ENCODE measurements at places on chromosomes 1 and 21. TPM values are rescaled to one million over a fixed set of nuclear protein-coding genes. Genes with fewer than 3 reads are reported as not detected.

Gene TFF3
- 0.22 TPM for total RNA-seq

GRCh38 chr1:1954831-1955441 is 35.9 kb upstream of the TMEM52 start:
- no peak overlapping the region for H3K4me3 ChIP-seq
- no peak for DNase-seq
- no peaks in the 10 kb centered on the region for H3K36me3 ChIP-seq
- no peak overlapping the region for H3K27ac ChIP-seq
- H3K4me1 ChIP-seq = peaks cover 8% of the 10 kb centered on the region
- no peaks in the 10 kb centered on the region for H3K27me3 ChIP-seq

Gene WARS2
- 10.5 TPM for total RNA-seq

Gene S100A7
- total RNA-seq = not detected

GRCh38 chr1:166914111-166914510 is 38.0 kb upstream of the TADA1 start:
- H3K36me3 ChIP-seq = no peaks in the 10 kb centered on the region
- H3K27me3 ChIP-seq = no peaks in the 10 kb centered on the region
- H3K4me1 ChIP-seq = no peaks in the 10 kb centered on the region

Gene ERVH48-1
- not detected for total RNA-seq

GRCh38 chr1:54172614-54173599 is 20.1 kb upstream of the CDCP2 start:
- no peak overlapping the region for H3K4me3 ChIP-seq
- H3K27ac ChIP-seq = no peak overlapping the region
- no peak for DNase-seq
- H3K27me3 ChIP-seq = no peaks in the 10 kb centered on the region
- no peaks in the 10 kb centered on the region for H3K36me3 ChIP-seq
- no peaks in the 10 kb centered on the region for H3K4me1 ChIP-seq

DNA sequence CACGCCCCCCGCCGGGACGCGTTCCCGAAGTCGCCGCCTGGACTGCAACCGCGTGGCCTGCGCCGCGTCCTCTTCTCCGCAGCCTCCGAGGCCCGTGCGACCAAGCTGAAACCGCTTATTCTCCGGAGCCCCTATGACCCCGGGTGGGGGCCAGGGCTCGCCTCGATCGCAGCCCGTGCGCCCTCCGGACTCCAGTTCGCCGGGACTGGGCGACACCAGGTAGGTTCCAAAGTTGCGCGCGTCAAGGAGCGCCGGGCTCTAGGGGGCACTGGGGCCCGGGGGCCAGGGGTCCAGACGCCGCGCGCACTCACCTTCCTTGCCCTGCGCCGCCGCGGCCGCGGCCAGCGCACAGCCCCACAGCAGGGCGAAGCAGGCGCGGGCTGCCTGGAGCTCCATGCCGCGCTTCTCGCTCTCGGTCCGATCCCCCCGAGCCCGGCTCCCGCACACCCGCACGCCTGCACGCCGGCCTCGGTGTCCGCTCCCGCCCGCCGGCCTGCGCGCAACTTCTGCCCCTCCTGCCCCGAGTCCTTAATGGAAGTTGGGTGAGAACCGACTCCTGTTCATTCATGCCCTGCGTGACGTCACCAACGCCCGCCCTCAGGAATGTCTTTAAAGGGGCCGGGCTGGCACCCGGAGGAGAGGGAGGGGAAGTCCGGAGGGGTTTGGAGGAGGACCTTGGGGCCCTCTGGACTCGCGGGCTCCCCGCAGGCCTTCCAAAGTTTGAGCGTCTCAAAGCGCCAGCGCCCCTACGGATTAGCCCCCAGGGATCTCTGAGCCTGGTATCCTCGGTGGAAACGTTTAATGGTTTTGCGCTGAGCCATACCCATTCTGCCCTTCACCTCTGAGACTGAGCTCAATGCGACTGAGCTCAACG is at the start of gene EPHA2:
Gene EPHA2 (minus strand): TSS at position 533 of the 874 bp plus-strand sequence. CDS start 137 bp downstream, at position 396.
- peaks cover 83% of the 10 kb centered on the region for H3K4me1 ChIP-seq
- peak within 1 kb of the TSS; percentile 75 for H3K4me3 ChIP-seq
- H3K27ac ChIP-seq = peak within 1 kb of the TSS; percentile 96
- no peaks in the 10 kb centered on the region for H3K27me3 ChIP-seq

- peaks cover 3% of the 10 kb centered on the region for H3K36me3 ChIP-seq
- H3K27ac ChIP-seq = peak within 1 kb of the TSS; percentile 82
- peak within 1 kb of the TSS; percentile 66 for H3K4me3 ChIP-seq
- H3K4me1 ChIP-seq = peaks cover 34% of the 10 kb centered on the region
- peak; percentile 58 for DNase-seq
Measured at GRCh38 chr1:24930260-24931145, at the start of gene RUNX3. Gene RUNX3, minus strand, starts transcription at chr1:24930276. Its CDS starts 408 bp downstream, at chr1:24929868.

Gene TCHHL1
- total RNA-seq = not detected

GRCh38 chr1:15452866-15453571 is 3.5 kb upstream of the CELA2A start:
- H3K27ac ChIP-seq = no peak overlapping the region
- no peak for DNase-seq
- no peaks in the 10 kb centered on the region for H3K27me3 ChIP-seq
- no peaks in the 10 kb centered on the region for H3K36me3 ChIP-seq
- H3K4me3 ChIP-seq = no peak overlapping the region

DNA sequence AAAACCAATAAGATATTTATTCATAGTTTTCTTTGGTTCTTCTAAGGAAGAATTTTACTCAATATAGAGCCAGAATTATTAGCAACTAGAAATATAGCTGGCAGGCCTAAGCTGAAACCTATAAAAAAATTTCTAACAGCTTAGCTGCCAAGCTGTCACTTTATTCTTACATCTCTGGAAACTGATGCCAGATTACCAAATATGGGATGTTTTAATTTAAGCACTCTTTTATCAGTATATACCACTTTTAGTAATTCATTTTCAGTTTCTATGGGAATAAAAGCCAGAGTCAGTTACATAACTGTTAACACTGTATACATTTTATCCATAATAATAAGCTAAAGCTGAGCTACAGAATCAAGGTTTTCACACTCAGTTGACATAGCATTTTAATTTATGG is 68.7 kb upstream of the MPC2 start:
- no peak overlapping the region for H3K4me3 ChIP-seq
- no peaks in the 10 kb centered on the region for H3K4me1 ChIP-seq
- DNase-seq = no peak

Gene SIPA1L2
- 12.5 TPM for total RNA-seq

Gene LHX4
- total RNA-seq = 0.44 TPM

Gene CFAP57
- total RNA-seq = 0.49 TPM

DNA sequence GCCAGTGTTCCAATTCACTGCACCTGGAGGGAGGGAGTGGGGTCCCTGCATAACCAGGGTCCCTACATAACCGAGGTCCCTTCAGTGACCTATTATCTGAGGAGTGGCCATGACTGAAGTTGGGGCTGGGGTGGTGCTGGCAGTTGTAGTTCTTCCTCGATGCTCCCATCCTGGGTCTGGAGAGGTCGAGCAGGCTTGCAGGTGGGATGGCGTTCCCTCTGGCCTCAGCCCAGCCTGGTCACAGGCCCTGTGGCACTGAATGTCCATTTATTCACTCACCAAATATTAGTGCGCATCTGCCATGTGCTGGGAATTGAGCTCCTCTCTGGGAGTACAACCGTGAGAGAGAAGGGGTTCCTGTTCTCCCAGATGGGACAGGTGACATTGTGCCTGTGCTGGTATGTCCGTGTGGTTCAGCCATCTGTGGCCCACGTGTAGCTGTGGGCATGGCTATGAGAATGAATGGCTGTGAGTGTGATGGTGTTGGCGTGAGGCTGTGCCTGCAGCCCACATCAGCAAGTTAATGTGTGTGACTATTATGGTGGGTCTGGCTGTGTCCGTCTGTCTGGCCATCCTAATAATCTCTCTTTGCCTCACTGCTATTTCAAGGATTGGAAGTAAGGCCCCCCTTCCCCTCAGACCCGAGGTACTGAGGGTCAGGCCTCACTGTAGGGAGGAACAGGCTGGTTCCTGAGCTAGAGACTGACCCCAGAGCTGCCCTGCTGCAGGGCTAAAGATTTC is 3.9 kb upstream of the SLC6A9 start:
- DNase-seq = no peak
- no peaks in the 10 kb centered on the region for H3K27me3 ChIP-seq
- H3K36me3 ChIP-seq = no peaks in the 10 kb centered on the region
- H3K4me1 ChIP-seq = peaks cover 18% of the 10 kb centered on the region

DNA sequence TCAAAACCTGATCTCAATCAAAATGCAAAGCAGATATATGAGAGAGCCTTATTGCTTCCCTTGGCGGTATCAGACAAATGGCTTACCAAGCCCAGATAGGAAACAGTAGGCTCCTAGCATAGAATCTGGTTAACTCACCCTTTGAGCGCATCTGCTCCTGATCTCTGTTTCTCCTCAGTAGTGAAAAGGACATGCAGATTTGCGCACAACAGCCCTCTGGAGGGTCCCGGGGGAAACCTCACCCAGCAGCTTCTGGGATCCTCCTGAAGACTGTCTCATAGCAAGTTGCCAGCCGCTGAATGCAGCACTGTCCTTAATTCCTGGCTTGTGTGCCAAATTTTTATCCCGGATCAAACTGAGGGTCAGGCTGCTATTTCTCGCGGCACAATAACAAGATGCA is 192.2 kb downstream of the FASLG start:
- H3K36me3 ChIP-seq = peaks cover 20% of the 10 kb centered on the region
- H3K4me1 ChIP-seq = peaks cover 20% of the 10 kb centered on the region
- no peak overlapping the region for H3K4me3 ChIP-seq
- 0 out of 2 replicates have a peak overlapping the region, but pooled peaks have one; percentile 21 for H3K27ac ChIP-seq

Gene CYP4Z1
- not detected for total RNA-seq

GRCh38 chr1:81880781-81881180 is 80.0 kb downstream of the ADGRL2 start:
- no peaks in the 10 kb centered on the region for H3K36me3 ChIP-seq
- H3K4me1 ChIP-seq = no peaks in the 10 kb centered on the region
- H3K27ac ChIP-seq = no peak overlapping the region
- no peaks in the 10 kb centered on the region for H3K27me3 ChIP-seq
- no peak for DNase-seq
- H3K4me3 ChIP-seq = no peak overlapping the region

GRCh38 chr1:125066385-125066784 is 3881.6 kb downstream of the SRGAP2C start:
- H3K4me3 ChIP-seq = no peak overlapping the region
- H3K27ac ChIP-seq = no peak overlapping the region

DNA sequence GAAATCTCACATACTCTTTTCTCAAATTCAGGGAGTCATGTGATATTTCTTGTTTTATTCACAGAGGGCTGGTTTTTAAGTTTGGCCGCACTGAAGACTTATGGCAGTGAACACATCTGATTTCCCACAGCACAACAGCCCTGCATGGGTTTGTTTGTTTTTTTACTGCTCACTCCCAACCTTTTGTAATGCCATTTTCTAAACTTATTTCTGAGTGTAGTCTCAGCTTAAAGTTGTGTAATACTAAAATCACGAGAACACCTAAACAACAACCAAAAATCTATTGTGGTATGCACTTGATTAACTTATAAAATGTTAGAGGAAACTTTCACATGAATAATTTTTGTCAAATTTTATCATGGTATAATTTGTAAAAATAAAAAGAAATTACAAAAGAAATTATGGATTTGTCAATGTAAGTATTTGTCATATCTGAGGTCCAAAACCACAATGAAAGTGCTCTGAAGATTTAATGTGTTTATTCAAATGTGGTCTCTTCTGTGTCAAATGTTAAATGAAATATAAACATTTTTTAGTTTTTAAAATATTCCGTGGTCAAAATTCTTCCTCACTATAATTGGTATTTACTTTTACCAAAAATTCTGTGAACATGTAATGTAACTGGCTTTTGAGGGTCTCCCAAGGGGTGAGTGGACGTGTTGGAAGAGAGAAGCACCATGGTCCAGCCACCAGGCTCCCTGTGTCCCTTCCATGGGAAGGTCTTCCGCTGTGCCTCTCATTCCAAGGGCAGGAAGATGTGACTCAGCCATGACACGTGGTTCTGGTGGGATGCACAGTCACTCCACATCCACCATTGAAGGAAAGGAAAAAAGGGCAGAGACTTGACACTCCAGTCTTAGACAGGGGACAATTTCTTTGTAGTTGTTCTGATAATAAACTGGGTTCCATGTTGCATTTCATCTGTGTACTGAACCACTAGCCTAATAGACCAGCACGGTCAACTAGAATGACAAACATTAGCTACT is 22.8 kb downstream of the TMEM50A start:
- H3K4me3 ChIP-seq = no peak overlapping the region
- no peaks in the 10 kb centered on the region for H3K27me3 ChIP-seq
- no peak overlapping the region for H3K27ac ChIP-seq
- DNase-seq = peak; percentile 24
- no peaks in the 10 kb centered on the region for H3K4me1 ChIP-seq

DNA sequence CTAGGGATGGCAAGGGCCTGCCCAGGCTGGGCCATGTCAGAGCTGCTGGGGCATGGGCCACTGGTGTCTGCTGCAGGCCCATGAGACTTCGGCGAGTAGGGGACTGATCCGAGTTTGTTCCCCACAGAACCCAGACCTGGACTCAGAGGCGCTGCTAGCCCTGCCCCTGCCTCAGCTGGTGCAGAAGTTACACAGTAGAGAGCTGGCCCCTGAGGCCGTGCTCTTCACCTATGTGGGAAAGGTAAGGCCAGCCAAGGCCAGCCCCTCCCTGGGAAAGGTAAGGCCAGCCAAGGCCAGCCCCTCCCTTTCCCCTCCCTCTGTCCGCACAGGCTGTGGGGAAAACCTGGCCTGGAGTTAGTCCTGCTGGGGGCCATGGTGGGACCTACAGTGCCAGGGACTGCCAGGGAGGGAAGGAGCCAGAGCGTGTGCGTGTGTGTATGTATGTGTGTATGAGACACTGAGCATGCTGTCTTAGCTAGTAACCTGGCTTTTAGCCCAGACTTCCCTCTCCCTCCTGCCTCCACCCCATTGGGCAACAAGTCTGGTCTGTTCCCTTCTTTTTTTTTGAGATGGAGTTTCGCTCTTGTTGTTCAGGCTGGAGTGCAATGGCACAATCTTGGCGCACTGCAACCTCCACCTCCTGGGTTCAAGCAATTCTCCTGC is 8.0 kb downstream of the FAAH start:
- H3K4me3 ChIP-seq = peak overlapping the region; percentile 20
- H3K36me3 ChIP-seq = no peaks in the 10 kb centered on the region
- H3K4me1 ChIP-seq = peaks cover 8% of the 10 kb centered on the region
- DNase-seq = peak; percentile 43
- H3K27me3 ChIP-seq = no peaks in the 10 kb centered on the region

Gene OXCT2
- total RNA-seq = 3.7 TPM

Gene MLLT11
- 0.17 TPM for total RNA-seq

DNA sequence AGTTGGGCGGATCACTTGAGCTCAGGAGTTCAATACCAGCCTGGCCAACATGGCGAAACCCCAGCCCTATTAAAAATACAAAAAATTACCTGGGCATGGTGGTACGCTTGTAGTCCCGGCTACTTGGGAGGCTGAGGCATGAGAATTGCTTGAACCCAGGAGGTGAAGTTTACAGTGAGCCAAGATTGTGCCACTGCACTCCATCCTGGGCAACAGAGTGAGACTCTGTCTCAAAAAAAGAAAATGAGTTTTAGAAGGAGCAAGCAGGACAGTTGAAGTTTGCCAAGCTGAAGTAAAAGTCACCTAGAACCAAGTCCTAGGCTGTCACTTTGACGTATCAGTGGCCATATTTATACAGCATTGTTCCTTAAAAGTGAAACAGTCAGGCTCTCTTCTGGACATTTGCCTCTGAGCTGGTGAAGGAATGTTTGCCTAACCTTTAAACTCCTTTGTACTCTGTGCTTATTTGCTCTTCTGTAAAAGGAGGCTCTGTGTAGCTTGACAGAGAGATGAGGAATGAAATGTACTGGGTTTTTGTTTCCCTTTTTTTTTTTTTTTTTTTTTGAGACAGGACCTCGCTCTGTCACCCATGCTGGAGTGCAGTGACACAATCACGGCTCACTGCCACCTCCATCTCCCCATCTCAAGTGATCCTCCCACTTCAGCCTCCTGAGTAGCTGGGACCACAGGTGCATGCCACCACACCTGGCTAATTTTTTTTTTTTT is 2.8 kb downstream of the RAB4A start:
- no peak overlapping the region for H3K4me3 ChIP-seq
- peaks cover 9% of the 10 kb centered on the region for H3K4me1 ChIP-seq
- H3K27me3 ChIP-seq = no peaks in the 10 kb centered on the region
- H3K36me3 ChIP-seq = no peaks in the 10 kb centered on the region
- DNase-seq = no peak

Gene THEMIS2
- 8.0 TPM for total RNA-seq

Measured in HCT116 (cell line).